ENCODE measurements at places on chromosomes 3 and 15.

DNA sequence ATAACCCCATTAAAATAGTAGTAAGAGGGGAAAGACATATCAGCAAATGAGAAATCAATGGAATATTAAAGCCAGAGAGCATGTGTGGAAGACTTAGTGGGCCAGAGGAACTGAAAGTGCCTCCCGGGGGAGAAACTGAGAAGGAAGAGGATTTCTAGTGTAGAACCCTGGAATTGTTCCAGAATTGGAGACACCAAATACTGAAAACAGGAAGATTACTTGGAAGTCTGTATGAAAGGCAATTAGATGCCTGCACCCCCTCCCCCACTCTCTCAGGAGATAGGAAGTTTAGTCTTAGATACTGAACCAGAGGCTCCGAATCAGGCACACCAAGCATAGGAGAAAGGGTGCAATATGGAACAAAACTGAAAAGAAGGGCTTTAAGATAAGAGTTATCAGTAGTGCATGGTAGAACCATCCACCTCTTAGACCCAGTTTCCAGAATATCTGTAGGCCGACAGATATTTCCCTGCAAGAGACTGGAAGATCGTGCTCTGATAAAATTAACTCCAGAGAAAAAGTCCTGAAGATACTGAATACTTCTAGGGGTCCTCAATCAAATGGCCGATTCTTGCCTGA, 32.4 kb downstream of the KLHL18 start:
- DNase-seq = no peak

- DNase-seq = no peak
These were observed 58.6 kb downstream of the DRD3 start for GRCh38 chr3:114120211-114120610.

DNA sequence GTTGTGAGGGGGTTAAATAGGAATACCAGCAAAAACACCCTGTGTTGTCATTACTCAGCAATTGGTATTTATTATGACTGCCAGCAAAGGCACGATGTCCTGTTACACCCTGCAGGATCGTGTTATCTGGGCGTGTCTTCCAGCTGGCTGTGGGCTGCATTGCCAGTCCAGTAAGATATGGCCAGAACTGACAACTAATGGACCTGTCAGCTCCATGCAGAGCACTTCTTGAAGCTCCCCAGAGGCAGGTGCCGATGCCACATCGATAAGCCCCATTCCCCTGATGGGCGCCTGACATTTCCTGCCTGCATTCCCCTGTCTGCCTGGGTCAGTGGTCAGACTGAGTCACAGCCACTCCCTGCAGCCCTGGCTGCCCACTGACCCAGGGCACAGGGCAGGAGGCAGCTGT, 79.7 kb upstream of the RASGRF1 start:
- peak; percentile 83 for DNase-seq

GRCh38 chr3:14170531-14171159, 7.8 kb downstream of the XPC start:
- peak; percentile 10 for DNase-seq

GRCh38 chr15:71050461-71050860, 64.8 kb upstream of the THSD4 start:
- no peak for DNase-seq

DNA sequence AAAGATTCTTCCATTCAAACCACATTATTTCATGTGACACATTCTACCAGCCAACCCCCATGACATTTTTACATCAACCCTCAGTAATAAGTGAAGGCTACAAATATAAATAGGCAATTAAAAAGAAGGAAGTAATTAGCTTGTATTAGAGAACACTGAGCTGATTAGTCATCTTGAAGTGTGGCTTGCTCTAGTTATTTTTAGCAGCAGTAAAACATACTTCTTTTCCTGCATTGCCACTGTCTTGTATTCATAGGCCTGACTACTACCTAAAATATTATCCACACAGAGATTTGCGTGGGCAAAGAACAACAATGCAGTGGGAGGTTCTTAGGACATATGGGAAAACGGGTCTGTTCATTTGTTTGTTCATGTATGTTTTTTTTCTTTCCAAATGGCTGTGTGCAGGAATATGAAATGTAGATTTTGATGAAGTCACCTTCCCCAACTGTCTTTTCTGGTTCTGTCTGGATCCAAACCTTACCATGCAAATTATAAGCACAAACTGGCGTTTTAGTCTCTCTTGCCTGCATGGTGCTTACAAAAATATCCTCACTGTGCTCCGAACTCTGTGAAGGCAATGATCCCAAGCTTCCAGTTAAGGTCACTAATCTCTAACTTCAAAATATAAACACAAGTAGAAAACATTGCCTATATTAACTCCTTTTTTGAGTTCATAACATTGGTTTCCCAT, 31.5 kb upstream of the TM4SF4 start:
- DNase-seq = peak; percentile 69

All from A172 (cell line).